Cortex of kidney (tissue), 1 donor: ENCODE measurements at places on chromosomes 5 and 9.

DNA sequence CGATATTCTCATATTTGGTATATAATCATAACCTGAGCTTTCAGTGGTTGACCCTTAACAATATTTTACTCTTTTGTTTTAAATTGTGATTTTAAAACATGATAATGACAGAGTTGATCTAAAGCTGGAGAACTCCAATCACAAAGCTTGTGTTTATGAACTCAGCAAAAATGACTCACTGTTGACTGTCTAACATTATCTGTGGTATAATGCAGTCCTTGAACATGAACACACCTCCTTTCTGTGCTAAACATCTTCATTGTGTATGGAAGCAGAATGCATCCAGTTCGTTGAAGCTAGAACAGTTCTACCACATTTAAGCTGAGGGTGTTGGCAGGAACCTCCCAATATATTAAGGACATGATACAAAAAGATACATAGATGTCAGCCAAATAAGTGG lies 1030.2 kb upstream of the SEMA6A start:
- DNase-seq = no peak

GRCh38 chr9:112757282-112757883 lies 6.8 kb downstream of the SNX30 start:
- no peak for DNase-seq

DNA sequence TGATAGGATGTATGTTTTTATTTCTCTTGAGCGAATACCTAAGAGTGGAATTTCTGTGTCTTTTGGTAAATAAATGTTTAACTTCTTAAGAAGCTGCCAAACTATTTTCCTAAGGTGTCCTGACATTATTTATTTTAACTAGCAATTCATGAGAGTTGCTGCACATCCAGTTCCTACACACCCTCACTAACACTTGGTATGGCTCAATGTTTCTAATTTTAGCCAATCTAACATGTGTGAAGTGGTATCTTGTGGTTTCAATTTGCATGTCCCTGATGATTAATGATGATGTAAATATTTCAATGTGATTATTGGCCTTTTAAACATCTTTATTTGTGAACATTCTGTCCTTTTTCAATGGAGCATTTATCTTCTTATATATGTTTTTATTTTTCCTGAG lies 2095.5 kb upstream of the C9orf72 start:
- DNase-seq = no peak

GRCh38 chr5:32426440-32427151 lies 17.9 kb downstream of the ZFR start:
- DNase-seq = no peak

DNA sequence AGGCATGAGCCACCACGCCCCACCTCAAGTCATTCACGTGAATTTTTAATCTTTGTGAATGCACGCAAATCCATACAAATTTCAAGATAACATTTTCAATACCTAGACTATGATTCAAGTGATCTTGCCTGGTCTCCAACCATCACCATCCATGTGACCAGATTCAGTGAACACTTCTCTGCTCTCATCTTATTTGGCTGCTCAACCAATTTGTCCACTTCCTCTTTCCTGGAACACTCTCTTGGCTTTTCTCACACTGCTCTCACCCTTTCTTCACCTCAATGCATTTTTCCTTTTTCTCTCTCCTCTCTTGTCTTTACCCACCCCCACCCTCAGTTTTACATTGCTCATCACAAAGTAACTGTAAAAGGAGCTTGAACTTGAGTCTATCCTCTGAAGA lies 354.7 kb upstream of the KIF2A start:
- DNase-seq = no peak

DNA sequence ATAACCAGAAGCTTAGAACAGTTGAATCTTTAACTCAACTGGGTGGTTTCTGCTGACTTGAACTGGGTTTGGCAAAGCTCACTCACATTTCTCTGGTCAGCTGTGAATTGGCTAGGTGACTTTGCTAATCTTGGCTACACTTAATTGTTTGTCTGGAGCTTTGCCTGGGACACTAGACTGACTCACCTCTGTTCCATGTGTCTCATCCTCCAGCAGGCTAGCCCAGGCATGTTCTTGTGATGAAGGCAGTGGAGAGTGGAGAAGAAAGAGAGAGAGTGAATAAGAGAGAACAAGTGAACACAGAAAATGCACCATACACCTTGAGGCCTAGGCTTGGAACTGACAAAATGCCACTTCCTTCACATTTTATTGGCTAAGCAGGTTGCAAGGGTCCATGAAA lies 32.6 kb downstream of the SPATA31D1 start:
- DNase-seq = no peak

DNA sequence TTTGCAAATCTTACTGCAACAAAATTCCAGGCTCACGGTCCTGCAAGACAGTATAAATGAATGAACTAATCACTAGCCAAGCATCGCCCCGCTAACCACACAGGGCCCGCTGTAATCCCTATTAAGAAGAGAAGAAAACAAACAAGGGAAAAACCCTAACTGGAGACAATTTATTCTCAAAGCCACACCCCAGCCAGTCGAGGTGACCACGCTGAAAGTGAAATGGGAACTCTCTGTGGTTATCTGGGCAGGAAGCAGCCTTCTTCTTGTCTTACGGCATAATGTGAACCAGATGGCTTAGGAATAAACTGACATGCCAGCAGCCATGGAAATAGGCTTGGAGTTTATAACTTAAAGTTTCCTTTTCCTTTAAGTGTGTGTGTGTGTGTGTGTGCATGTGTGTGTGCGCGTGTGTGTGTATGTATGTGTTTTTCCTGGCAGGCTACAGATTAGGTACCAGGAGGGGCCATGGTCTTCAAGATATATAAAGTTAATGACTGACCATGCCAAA lies 120.2 kb downstream of the SEMA6A start:
- no peak for DNase-seq

DNA sequence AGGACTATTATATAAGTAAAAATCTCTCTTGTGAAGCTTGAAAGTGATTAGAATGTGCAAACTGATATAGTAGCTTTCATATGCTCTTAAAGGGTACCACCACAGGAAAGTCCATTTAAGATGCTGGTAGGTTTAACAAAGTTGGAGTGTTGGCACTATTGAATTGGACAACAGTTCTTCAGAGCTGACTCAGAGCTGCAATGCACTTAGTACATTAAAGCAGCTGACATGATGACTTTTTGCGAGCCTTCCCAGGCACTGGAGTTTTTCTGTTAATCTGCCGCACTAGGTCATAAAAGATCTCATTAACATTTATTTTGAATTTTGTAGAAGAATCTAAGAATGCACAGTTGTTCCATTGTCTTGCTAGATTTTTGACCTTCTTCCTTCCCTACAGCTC lies 243.8 kb downstream of the ADAMTSL1 start:
- DNase-seq = no peak

DNA sequence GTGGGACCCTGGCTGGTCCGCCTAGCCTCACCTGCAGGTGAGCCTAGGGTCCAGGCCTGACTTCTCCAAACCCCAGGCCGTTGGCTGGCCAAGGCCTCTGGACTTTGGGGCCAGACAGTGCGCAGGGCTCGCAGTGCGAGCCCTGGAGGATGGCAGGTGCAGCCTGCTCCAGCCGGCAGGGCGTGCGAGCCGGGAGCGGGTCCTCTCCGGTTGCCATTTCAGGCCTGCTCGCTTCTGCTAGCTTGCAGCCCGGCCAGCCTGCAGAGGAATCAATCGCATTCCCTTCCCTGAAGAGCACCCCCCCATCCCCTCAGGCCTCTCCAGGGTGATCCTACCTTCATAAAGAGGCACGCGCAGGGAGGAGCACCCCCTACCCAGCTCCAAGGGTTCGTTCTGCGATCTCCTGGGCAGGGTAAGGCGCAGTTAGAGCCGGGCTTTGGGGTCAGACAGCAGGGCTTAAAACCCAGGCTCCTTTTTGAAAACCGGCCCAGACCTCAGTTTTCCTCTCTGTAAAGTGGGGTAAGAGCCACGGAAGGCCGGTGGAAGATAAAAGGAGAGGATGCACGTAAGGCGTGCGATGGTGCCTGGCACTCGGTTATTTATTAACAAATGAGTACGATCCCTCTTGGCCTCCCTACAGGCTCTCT lies 6.2 kb downstream of the BARHL1 start:
- no peak for DNase-seq

DNA sequence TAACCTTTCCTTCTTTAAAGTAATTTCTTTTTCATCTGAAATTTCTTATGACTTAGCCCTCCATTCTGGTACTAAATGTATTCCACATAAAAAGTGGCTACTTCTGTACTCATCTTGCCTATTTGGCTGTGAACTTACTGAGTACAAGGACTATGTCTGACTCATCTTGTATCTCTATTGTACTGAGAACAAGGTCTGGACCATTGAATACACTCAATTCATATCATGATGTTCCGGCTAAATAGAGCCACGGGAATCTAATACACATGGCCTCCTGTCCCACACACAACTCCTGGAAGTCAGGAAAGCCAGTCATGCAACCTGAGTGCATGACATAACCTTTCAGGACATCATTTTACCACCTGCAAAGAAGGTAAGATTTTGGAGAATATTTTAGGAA lies 203.9 kb downstream of the PLK2 start:
- no peak for DNase-seq

GRCh38 chr5:122751293-122751782 lies 23.5 kb upstream of the SNX2 start:
- DNase-seq = no peak

- DNase-seq = peak; percentile 25
Observed at GRCh38 chr9:22446589-22446949, at the start of gene DMRTA1. Gene DMRTA1 (plus strand): TSS chr9:22446824. CDS start chr9:22447066, 242 bp downstream.

- no peak for DNase-seq
Observed at GRCh38 chr5:152376886-152377285, 28.2 kb downstream of the NMUR2 start.

DNA sequence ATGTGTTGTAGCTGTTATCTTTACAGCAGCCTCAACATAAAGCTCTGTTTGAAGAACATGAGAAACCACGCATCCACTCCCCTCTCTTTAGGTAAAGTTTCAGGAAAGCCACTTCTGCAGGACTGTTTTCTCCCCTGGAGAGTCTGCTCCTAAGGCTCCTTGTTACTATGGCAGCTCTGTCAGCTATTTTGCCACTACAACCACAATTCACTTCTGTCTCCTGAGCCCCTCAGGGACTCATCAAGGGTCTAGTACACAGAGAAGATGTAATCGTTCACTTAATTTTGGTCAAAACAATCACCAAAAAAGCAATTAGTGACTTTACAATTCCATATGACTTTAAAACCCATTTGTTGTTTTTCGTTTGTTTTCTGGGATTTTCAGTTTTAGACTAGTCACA lies 157.7 kb downstream of the FBN2 start:
- DNase-seq = no peak
